Mesothelial cell of epicardium (in vitro differentiated cells): ENCODE measurements at places on chromosomes 6 and 20. TPM values are rescaled to one million over a fixed set of nuclear protein-coding genes. Genes with fewer than 3 reads are reported as not detected.
A peak's percentile ranks its signal among the peaks of the same experiment; 100 is the strongest.

- DNase-seq = peak; percentile 95
Observed at GRCh38 chr20:25623736-25624499, at the start of gene NANP. TSS of gene NANP (minus strand) at chr20:25624014. CDS start at chr20:25623948, 66 bp downstream.

DNA sequence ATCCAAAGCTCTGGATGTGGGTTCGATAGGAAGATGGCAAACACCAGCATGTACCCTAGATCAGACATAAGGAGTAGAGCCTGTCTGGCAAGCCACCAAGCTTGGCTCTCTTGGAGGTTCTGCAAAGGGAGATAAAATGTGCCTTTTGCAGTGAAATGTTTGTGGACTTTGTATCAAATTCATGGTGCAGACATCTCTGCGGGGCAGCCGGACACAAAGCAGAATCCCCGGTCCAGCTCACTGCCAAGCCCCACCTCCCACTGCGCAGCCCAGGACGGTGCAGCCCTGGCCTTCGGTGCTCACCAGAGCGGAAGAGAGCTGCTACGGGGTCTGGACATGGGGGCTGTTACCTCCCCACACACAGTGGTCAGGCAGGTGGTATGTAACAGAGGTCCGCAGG lies 333.6 kb upstream of the JARID2 start:
- no peak for DNase-seq

The GABRR1 gene
- total RNA-seq = not detected in 3 replicates

DNA sequence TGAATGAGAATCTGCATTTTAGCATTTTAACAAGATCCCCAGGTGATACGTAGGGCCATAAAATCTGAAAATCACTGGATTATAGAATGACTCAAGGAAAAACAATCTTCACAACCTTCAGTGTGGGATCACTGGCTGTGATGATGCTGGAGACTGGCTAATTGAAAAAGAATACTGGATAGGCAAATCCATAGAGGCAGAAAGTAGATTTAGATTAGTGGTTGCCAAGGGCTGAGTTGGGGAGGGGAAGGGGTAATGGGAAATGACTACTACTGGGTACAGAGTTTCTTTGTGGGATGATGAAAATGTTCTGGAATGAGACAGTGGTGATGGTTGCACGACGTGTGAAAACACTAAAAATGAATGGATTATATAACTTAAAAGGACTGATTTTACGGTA lies 84.1 kb downstream of the CDK19 start:
- DNase-seq = no peak

The TINAG gene
- total RNA-seq = not detected in 3 replicates

The APOBEC2 gene
- 0.22 to 0.51 TPM (median 0.45 TPM) in 3 replicates for total RNA-seq

- DNase-seq = no peak
Observed at GRCh38 chr6:111971866-111972532, 81.9 kb upstream of the CCN6 start.

The TREM2 gene
- total RNA-seq = not detected in 3 replicates

DNA sequence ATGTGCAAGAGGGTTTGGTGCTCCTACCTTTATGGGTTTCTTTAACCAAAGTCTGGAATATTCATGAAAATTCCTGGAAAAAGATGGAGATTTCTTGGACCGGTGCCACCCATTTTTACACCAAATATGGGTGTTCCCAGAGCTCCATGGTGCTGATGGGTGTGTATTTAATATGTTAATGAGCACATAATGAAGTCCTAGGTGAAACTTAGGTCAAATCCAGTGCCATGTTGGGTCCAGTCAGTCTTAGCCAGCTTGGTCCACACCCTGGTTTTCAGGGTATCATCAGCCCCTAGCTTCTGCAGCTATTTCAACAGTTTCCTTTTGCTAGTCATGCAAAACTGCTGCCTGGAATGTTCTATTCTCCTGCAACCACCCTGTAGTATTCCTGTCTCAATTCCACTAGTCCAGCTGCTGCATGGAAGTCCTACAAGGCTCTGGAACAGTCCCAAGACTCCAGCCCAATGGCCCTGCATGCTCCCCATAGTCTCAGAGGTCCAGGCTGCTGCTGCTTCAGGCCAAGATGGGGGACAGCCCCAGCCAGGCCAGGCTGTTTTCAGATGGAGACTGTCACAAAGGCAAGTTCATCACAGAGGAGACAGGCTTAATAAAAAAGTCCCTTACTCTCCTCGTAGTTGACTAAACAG lies 31.8 kb downstream of the CST9L start:
- no peak for DNase-seq

- no peak for DNase-seq
Observed at GRCh38 chr20:58523072-58523970, 8.1 kb upstream of the APCDD1L start.

DNA sequence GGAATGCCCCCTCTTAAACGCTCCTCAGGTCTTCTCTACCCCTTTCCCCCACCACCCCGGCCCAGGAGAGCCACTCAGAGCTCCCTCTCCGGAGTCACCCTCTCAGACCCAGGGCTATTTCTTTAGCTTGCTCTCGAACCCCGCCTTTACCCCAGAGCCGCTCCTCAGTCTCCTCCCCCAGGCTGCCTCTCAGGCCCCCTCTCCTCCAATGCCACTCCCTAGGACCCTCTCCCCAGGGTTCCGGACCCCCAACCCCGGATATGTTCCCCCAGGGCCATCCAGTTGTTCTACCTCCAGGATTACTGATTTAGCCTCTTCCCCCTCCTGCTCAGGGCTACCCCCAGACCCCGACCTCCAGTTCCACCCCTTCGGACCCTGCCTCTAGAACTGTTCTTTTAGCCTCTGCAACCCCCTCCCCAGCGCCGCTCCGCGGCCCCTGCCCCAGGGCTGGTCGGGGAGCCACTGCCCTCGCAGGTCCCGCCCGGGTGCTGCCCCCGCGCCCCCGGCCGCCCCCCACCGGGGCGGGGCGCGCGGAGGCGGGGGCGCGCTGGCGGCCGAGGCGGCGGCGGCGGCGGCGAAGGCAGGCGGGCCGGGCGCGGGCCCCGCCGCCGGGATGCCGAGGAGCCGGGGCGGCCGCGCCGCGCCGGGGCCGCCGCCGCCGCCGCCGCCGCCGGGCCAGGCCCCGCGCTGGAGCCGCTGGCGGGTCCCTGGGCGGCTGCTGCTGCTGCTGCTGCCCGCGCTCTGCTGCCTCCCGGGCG lies at the start of gene MMP24:
TSS of gene MMP24 (plus strand) at position 565 of the 758 bp plus-strand sequence. CDS start at position 614, 49 bp downstream.
- no peak for DNase-seq

The TUBB2B gene
- total RNA-seq = 110 to 121 TPM (median 114 TPM) in 3 replicates

- peak; percentile 42 for DNase-seq
Observed at GRCh38 chr6:108167449-108168089, 1.7 kb downstream of the NR2E1 start.

The IL17A gene
- not detected in 3 replicates for total RNA-seq

DNA sequence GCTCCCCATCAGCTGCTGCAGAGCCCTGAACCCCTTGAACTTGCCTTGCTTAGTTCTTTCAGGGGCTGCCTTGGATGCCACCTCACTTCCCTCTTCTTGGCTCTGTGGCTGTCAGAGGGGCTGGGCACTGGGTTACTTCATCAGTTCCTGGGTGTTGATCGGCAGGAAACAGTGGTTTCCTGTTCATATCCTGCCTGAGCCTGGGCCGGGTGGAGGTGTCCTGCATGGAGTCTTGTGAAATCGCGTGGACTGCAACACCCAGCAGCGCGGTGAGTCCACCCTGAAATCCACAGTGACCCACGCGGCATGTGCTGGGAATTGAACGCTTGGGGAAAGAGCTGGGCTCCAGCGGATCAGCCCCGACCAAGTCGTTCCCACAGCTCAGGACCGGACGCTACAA lies 97.5 kb downstream of the CDH26 start:
- DNase-seq = no peak

The C6orf163 gene
- total RNA-seq = 9.0 to 11.5 TPM (median 10.0 TPM) in 3 replicates

DNA sequence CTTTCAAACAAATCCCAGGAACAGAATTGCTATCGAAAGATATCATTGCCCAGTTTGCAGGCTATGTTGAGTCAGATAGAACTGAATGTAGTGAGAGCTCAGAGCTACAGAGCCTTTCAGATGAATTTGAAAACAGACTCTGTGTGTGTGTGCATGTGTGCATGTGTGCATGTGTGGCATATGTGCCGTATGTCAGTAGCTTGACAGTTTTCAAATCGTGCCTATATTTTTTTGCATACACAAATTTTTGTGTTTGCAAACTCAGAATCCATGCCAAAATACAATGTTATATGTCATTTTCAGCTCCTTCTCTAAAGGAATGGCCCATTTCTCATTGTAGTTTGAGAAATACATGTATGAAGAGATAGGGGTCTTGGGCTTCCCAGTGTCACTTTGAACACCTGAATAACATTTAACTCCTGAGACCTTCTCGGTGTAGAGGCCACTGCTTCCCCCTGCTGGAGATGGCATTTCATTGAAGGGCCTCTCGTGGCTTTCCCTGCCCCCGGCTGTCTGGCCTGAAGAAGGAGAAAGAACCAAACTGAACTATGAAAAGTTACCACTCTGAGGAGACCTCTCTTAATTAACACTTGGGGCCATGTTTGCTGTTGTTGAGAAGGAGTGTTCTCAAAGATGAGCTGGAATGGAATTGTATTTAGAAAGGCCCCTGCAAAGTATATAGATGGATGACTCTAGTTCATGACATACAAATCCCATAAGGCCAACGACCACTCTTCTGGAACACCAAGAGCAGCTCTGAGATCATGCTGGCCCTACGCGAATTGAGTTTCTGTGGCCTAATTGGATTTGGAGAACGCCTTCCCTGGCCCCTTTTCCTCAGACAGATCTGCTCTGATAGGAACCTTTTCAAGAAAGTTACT lies 58.7 kb downstream of the VAPB start:
- no peak for DNase-seq

The WFDC10B gene
- total RNA-seq = not detected in 3 replicates

- no peak for DNase-seq
Observed at GRCh38 chr20:15763366-15763765, 809.9 kb downstream of the KIF16B start.

- DNase-seq = no peak
Observed at GRCh38 chr20:16944745-16945144, 196.6 kb downstream of the OTOR start.

The PRRT1 gene
- 3.0 to 4.5 TPM (median 3.4 TPM) in 3 replicates for total RNA-seq

The CST1 gene
- total RNA-seq = not detected in 3 replicates

The HLA-DPA1 gene
- total RNA-seq = 2.0 to 2.2 TPM (median 2.0 TPM) in 3 replicates

GRCh38 chr6:11989386-11989785 lies 22.7 kb upstream of the HIVEP1 start:
- DNase-seq = no peak

- DNase-seq = no peak
Observed at GRCh38 chr6:118748311-118749062, 97.1 kb upstream of the CEP85L start.

GRCh38 chr6:49918787-49919186 lies 45.2 kb downstream of the DEFB114 start:
- no peak for DNase-seq

- DNase-seq = no peak
Observed at GRCh38 chr6:97427648-97428047, 144.6 kb upstream of the MMS22L start.

DNA sequence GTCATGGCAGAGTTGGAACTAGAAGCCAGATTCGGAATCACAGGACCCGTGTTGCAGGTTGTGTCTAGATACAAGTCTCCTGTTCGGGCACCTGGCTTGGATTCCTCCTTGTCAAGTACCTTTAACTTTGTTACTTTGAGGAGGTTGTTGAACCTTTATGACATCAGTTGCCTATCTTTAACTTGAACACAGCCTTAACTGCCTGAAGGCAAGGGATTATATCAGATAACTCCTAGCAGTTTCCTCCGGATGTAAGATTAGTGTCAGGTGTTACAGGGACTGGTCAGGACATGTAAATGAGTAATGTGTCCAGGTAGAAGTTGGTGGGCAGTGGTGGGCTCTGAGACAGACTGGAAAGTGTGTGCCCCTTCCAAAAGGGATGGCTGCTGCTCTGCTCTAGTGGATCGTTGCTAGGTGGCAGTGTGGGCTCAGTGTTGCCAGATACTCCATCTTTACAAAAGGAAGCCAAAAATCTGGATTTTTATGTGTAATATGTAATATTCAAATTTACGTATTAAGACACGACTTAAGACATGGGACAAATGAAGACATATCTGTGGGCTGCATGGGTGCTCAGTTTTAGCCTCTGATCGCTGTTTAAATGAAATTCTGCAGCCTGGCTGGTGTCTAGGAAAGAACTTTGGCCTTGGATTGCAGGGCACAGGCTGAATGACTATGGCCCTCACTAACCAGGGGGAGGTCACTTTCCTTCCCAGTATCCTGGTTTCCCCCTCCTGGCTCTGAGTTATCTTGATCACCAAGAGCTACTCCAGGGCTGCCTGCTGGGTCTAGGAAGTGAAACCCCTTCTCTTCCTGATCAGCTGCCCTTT lies 27.1 kb downstream of the CHMP4B start:
- DNase-seq = no peak

The KCNQ2 gene
- 9.7 to 11.8 TPM (median 10.0 TPM) in 3 replicates for total RNA-seq

The NKAPL gene
- total RNA-seq = not detected in 3 replicates

DNA sequence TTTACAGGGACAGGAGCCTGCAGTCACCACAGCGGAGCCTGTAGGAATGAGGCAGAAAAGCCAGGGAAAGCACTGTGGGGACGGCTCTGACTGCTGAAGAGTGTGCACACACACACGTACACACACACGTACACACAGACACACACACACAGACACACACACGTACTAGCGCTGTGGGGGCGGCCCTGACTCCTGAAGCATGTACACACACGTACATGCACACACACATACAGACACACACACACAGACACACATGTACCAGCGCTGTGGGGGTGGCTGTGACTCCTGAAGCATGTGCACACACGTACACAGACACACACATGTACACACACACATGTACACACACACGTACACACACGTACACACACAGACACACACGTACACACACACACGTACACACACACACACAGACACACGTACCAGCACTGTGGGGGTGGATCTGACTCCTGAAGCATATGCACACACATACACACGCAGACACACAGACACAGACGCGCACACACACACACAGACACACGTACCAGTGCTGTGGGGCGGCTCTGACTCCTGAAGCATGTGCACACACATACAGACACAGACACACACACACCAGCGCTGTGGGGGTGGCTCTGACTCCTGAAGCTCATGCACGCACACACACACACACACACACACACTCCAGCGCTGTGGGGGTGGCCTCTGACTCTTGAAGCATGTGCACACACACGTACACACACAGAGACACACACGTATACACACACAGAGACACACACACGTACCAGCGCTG lies 127.3 kb downstream of the DLL1 start:
- DNase-seq = no peak

- DNase-seq = no peak
Observed at GRCh38 chr6:223763-224162, 68.5 kb upstream of the DUSP22 start.

DNA sequence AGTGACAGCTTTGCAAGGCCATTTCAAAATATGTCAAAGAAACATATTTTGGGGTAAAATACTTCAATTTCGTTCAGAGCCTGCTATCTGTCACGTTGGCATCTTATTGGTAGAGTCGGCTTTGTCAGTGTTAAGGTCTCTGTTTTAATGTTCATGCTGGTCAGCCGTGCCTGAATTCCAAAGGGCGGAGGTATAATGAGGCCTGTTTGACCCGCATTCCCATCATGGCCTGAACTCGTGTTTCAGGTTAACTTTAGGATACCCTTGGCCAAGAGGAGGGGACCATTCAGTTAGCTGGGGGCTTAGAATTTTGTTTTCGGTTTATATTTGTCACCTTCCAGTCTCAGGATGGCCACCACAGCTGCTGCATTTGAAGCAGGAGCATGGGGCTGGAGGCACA lies 236.4 kb downstream of the NFATC2 start:
- DNase-seq = no peak

The CD40 gene
- total RNA-seq = 3.8 to 5.0 TPM (median 4.3 TPM) in 3 replicates

- DNase-seq = no peak
Observed at GRCh38 chr6:97113170-97113569, 169.8 kb downstream of the MMS22L start.
